ENCODE measurements at places on chromosomes 6 and 20.

DNA sequence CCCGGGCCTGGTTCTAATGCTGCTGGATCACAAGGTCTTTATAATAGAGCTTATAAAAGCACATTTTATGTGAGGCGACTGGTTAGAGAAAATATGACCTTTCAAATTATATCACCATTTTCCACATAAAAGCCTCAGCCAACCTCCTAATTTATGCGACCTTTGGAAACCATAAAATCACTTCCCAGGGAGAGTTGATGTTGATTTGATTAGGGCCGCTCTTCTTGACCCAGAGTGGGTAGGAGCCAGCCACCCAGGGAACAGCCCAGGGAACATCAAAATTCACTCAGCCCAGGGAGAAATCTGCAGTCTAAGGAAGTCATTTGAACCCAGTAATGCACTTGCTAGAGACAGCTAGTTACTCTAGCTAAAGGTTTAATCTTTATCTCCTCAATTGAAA lies 79.8 kb upstream of the TENT5A start:
- DNase-seq: no peak

DNA sequence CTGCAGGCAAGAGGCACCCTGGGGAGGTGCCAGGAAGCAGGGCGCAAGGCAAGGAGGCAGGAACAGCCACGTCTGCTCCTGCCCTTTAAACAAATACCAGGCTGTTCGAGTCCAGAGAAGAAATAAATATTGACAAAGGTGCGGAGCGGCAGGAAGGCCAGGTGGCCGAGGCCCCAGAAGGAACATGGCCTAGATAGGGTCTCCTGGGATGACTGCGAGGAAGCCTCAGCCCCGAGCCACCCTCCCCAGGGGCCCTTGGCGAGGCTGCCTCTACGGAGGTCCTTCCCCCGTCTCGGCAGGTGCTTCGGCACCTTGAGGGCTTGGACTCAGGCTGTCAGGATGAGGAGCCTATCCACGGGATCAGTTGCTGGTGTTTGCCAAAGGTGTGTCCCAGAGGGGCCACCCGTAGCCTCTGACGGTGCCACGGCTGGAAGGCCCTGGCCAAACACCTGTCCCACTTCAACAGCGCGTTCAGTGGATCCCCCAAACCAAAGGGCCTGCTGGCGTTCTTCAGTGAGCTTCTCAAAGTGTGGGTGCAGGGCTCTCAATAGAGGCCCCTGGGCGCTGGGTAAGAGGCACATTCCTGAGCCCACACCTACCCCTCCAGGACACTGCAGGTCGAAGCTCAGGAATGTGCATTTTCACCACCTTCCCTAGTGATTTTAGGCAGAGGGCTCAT lies 39.8 kb downstream of the SNX5 start:
- DNase-seq: no peak

DNA sequence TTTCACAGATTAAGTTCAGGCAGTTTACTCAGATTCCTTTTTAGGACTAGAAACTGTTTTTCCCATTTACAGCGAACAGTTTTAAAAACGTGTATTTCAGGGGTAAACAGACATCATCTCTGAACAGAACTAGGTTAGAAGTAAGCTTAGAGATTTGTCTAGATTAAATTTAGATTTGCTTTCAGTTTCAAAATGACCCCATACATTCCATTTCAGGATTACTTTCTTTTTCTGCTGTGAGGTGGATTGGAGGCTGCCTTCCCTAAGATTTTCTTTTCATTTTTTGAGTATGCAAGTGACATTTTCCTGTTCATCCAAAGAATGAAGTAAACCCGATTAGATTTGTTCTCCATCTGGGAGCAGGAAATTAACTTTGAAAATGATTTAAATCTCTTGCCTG lies 747.2 kb downstream of the KHDRBS2 start:
- DNase-seq: no peak

DNA sequence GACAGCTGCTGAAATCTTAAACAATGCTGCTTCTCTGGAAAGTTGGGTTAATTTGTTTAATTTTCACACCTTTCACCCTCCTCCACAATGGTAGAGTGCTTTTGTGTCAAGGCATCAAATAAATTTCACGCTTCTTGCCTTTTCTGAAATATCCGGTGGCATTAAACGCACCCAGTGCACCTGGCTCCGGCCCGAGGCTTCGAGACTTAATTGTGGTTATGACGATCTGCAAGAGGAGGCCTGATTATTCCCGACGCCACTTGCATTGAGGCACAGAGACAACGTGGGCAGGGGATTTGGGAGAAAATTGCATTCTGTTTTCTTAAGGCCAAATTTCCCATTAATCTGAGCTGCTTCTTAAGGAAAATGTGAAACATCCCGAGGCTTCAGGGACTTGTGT lies 152.2 kb downstream of the CDH4 start:
- DNase-seq: no peak

Data from lung (tissue), 17 donors.